CD4-positive, alpha-beta T cell treated with Interferon alpha-2 for 1 hour (primary cell): ENCODE measurements at places on chromosomes 3 and 15.

GRCh38 chr3:12356175-12356574 is 67.3 kb downstream of the PPARG start:
- DNase-seq: no peak

- no peak for DNase-seq
Observed at GRCh38 chr3:99172736-99173657, 271.5 kb upstream of the DCBLD2 start.

- no peak for DNase-seq
Observed at GRCh38 chr3:134004841-134005240, 24.9 kb downstream of the SLCO2A1 start.

GRCh38 chr3:94036909-94037507 is 8.6 kb upstream of the STX19 start:
- DNase-seq: no peak

DNA sequence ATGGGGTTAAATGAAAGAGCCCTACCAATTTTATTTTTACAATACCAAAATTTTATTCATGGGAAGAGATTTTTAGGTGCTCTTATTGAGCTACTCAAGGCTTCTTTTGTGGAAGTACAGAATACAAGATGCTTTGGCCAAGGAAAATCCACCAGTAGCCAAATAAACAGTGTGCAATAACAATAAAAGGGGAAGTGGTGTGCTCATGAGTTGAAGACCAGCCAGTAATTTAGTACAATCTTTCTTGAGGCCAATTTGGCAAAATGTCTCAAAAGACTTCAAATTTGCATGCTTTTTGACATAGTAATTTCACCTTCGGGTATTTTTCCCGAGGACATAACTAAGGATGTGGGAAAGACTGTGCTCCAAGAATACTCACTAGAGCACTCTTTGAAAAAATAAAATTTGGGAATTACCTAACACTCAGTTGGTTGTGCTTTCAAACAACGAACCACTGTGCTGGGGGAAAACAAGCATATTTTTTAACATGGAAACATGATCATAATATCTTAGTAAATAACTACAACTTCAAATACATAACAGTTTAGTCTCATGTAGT is 294.0 kb downstream of the DIPK2A start:
- DNase-seq: no peak

GRCh38 chr15:69628256-69629093 is 175.9 kb downstream of the RPLP1 start:
- DNase-seq: no peak

GRCh38 chr15:97012986-97013385 is 682.5 kb downstream of the NR2F2 start:
- DNase-seq: no peak

DNA sequence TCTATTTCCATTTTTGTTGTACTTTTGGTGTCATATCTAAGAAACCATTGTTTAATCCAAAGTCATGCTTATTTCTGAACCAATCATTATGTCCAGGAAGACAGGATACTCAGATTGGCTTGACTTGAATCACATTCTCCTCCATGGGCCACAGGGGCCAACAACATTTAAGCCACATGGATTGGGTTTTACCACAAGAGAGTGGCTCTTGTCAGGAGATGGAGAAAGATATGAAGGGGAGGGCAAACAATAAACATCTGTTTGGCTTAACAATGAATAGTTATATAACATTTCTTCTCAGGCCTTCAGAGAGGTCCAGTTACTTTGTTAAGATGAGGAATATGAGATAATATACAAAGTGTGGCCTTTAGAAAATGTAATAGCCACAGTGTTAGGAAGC is 44.6 kb downstream of the GXYLT2 start:
- no peak for DNase-seq

DNA sequence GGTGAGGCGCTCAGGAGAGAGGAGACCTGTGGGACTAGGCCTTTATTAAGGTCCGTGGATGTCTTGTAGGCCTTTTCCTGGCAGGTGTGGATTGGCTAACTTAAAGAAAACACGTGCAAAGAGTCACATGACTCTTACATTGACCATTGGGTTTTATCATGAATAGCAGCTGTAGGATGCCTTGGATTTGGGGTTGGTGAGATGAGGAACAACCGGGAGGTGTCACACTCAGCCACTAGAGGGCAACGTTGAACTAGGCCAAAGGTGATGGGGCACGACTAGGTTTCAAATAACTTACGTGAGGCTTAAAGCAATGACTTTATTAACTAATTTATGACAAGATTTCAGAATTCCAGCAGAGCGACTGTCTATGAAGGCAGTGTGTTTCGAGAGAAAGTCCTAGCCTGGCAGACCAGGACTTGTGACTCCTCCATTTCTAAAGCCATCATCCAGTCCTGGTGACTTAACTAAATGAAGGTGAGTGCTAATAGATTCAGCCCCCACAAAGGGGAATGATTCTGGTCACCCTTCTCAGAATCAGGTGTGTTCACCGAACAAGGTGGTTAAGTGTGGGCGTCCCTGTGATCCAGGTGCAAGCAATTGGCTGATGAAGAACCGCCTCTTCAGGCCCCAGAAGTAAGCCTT is 345.6 kb downstream of the MCTP2 start:
- peak; percentile 33 for DNase-seq

GRCh38 chr3:120683671-120684301 is 1.7 kb upstream of the HGD start:
- DNase-seq: no peak

GRCh38 chr15:89129123-89129815 is 41.0 kb downstream of the ABHD2 start:
- DNase-seq: peak; percentile 65

GRCh38 chr3:9293076-9293475 is 43.6 kb upstream of the SRGAP3 start:
- DNase-seq: no peak

- DNase-seq: no peak
Observed at GRCh38 chr3:129610276-129610675, 3.8 kb upstream of the PLXND1 start.

DNA sequence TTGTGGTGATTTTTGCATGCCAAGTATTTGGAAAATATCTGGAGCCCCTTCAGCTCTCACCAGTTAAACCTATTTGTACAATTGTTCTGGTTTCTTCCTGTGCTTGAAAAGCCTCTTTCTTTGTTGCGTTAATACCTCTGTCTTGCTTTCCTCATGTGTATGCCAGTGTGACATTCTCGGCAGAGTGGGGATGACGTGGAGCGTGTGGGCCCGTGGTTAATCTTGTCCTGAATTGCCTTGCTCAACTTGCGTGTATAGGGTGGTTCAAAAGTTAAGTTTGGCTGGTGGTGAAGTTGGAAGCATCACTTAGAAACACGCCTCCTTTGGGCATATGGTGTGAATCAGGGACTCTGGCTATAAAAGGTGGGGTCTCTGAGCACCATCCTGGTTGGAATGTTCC is 67.1 kb downstream of the IGF1R start:
- DNase-seq: no peak

DNA sequence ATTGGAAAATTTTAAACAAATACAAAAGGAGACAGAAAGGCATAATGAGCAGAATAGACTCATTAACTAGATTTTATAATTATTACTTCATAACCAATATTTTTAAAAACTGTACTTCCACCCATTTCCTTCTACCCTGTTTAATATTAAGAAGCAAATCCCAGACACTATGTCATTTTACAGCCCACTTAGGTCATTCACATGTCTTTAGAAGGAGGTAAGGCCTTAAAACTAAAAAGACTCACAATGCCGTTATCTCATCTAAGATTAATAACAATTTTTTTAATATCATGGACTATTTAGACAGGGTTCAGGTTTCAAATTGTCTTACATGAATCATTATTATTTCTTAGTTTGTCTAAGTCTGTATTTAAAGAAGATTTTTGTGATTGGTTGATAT is 217.2 kb downstream of the NFKBIZ start:
- no peak for DNase-seq

DNA sequence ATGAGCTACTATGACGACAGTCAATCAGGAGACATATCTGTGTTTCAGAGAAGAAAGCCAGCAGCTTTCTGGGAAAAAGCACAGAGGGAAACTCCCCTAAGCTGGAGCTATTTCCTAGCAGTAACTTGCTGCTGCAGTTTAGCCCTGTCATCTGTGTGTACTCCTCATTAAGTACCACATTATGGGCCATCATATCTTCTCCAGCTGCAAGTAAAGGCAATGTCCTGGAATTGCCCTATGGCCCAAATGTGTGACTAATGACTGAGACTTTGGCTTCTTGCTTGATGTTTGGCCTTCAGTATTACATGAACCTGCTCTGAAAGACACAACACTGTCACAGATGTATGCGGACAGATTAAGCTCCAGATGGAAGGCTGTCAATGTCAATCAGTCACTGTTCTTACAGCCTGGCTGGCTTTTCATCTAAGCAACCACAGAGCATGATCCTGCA is 190.8 kb downstream of the FHIT start:
- no peak for DNase-seq

DNA sequence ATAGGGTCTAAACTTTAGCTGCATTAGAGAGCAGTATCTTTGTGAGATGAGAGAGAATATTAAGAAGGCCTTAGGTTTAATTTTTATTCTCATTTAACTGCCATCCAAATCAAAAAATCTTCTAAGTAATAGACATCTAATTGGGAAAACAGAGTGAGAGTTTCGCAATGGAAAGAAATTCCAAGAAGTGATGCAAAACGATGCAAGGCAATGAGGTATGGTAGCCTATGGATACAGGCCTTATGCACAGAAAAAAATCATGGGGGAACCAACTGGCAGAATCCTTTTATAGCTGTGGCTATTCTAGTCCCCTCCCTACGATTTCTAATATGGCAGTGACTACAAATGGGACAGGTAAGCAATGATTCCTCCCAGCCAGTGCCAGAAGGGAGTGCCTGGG is 225.9 kb downstream of the GREM1 start:
- no peak for DNase-seq

- no peak for DNase-seq
Observed at GRCh38 chr3:195709676-195710085, 11.1 kb upstream of the MUC20 start.

DNA sequence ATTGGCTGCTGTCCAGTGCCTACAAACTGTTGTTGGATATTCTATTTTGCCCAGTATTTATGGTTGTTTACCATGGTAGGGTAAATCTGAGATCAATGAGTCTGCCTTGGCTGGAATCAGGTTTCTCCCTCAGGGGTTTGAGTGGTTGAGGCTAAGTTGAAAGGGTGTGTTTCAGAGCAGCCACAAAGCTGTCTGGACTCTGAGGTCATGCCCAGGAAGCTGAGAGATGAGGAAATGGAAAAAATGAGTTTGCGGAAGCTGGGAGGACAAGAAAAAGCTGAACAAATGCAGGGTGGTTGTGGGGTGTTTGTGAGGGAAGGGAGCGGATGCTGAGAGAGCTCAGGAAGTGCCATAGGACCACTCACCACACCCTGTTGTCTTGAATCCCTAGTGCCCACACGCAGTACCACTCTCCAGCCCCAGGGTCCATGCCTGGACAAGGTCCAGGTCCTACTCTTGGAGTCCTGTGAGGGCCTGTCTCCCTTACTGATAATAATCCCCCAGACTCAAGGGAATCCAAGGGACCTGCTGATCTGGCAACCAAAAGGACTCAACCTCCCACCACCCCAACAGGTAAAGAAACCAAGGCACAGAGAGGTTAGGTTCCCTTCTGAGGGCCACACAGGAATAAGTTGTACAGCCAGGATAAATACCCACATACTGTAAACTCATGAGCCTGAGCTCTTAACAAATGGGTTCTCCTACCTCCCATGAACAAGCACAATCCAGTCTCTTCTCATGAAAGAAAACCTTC is 81.6 kb downstream of the PPCDC start:
- DNase-seq: peak; percentile 42

- DNase-seq: no peak
Observed at GRCh38 chr3:50318615-50319014, 3.9 kb downstream of the HYAL2 start.

- DNase-seq: no peak
Observed at GRCh38 chr3:154180836-154181691, 59.9 kb downstream of the ARHGEF26 start.

GRCh38 chr3:187291001-187291511 is 481 bp downstream of the MASP1 start:
- no peak for DNase-seq

DNA sequence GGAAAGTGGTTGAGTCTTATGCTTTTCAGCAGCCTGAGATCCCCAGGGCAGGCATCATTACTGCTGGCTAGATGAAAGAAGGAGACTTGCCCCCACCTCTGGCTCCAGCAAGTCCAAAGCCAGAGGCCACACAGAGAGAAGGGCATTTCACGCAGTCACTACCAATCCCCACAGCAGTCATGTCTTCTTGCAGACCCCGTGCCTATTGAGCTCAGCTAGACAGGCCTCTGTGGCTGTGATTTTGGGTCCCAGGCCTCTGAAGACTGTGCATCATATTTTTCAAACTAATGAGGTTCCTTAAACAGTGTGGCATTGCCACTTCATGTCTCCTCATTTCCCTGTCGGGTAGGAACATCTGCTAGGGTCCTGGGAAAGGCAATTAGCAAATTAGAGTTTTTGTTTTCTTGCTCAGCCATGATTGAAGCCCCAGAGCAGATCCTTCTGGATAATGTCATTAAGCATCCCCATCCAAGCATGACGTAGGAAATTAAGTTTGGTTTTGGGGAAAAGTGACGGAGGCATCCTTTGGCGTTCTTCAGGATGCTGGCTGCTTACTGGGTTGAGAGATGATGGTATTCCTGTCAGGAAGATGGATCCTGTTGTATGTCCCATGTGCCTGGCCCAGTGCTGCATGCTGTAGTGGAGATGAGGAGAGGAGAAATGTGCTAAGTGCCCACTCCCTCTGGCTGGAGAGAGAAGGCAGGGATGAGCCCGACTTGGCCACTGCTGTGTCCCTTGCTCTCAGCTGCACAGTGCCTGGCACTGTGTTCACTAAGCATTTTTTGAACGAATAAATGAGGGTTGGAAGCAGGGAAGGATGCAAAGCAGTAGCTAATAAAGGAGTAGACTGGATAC is 7.0 kb downstream of the SPSB4 start:
- no peak for DNase-seq

DNA sequence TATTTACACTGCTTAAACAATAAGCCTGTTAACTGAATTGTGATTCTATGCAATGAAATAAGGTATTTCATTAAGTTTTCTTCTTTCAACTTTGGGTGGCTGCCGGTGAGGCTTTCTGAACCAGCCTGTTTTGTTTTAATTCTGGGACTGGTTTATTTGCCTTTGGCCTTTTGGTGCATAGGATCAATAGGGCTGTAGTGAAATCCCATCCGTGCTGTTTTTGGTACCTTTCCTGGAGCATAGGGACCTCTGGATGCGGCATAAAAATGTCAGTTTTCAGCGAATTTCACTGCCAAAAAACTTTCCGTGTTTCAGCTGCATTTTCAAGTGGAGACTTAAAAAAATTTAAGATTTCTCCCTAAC is 514 bp downstream of the PLS1 start:
- DNase-seq: no peak

DNA sequence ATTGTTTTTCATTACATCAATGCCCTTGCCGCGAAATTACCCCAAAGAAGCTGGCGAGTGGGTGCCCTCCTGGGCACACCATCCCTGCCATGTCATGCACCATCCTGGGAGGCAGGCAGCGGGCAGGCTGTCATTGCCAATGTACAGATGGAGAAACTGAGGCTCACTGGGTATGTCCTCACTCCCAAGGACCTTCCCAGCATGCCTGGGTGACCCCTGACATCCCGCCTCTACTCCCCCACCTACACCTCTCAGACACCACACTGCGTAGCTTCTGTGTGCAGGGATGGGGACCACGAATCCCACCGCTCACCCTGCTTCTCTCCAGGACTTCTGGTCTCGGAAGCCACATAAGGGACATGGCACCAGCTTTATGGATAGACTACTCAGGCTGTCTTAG is 41.0 kb upstream of the SLC41A3 start:
- DNase-seq: no peak

GRCh38 chr15:101723171-101723873 is 951 bp downstream of the TARS3 start:
- peak; percentile 39 for DNase-seq

- no peak for DNase-seq
Observed at GRCh38 chr3:133246773-133247172, 153.1 kb upstream of the BFSP2 start.
